Forelimb muscle (tissue), 1 donor: ENCODE measurements at places on chromosomes 16 and 17. TPM values are rescaled to one million over a fixed set of nuclear protein-coding genes. Genes with fewer than 3 reads are reported as not detected.

ABCA3 gene
- 14.5 TPM for polyA plus RNA-seq

DNA sequence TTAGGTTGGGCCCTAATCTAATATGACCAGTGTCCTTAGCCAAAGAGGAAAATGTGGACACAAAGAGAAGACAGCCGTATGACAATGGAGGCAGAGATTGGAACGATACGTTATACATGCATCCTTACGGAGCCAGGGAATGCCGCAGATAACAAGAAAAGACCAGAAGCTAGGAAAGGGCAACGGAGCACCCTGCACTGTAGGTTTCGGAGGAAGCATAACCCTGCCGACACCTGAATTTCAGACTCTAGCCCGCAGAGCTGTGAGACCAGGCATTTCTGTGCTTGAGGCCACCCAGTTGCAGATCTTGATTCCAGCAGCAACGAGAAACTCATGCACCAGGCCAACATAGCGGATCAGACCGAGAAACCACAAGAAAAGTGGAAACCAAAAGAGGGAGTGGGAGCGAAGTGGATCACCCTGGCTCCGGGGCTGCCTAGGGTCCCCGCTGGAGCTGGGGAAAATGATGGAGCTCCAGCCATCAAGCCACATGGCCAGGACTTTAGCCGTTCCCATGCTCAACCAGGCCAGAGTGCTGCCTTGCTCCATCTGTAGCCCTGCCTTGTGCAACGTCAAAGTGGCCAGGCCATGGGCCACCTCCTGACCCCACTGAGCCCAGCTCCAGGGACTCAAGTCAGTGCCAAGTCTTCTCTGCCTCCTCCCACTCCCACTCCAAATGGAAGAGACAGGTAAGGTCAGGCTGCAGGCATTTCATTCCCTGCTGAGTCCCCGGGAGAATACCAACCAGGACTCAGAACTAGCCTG, 51.7 kb upstream of the RPL38 start:
- DNase-seq: no peak

DNA sequence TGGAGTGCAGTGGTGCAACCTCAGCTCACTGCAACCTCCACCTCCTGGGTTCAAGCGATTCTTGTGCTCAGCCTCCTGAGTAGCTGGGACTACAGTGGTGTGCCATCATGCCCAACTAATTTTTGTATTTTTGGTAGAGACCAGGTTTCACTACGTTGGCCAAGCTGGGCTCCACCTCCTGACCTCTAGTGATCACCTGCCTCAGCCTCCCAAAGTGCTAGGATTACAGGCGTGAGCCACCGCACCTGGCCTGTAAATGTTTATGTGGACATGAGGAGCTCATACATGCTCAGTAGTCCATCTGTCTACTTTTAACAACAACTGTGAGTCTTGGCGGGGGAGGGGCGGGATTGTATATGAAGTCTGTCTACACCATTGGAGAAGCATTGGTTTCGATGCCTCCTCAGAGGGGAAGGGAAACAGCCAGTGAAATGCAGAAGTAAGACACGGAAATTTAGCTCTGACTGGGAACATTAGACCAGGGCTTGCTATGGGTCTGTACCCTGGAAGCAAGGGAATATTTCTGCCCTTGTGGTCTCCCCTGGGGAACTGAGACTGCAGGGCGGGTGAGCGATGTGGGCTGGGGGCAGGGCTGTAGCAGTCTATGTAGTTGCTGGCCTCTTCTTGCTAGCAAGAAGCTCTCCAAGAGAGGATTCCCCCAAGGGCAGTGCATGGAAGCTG, 9.3 kb downstream of the NUBP1 start:
- no peak for DNase-seq

DNA sequence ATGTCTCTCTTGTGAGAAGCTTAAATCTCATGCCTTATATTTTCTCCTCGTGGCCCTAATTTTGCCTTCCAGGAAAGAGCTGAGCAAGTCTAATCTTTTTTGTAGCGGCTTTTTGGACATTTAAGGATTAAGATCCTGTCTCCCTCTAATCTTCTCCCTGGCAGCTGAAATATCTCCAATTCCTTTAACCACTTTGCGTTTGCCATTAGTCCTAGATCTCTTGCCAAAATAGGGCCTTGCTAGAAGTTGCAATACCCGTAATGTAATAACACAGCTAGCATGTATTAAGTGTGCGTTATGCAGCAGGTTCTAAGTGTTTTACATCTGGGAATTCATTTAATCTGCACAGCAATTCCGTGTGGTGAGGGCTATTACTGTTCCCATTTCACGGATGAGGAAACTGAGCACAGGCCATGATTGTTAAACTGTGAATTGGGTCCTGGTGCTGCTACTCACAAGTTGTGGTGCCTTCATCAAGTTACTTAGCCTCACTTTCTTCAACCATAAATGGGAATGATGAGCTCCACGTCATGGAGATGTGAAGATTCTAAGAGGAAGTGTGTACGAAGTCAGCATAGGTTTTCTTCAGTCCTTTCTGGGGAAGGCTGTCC, 198.9 kb upstream of the ASIC2 start:
- no peak for DNase-seq
